Cardiac fibroblast (primary cell): ENCODE measurements at places on chromosomes 4 and X.

DNA sequence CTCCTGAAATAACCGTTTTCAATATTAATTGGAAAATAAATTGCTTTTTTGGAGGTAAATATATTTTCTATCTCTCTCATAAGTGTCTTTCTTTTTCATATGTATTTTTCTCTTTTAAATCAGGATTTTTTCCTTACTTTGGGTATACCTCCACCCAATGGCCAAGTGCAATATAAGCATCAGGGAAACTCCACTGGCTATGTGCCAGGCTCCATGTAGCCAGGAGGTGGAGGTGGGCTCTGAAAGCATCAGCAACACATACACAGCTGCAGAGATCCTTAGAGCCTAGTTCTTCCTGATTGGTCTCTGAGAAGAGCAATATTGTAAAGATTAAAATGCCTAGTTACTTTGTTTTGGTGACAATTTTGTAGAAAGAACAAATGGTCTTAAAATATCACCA is 3.4 kb downstream of the GABRA2 start:
- no peak for DNase-seq

- DNase-seq = no peak
Measured at GRCh38 chr4:76246025-76246424, 5.5 kb upstream of the FAM47E start.

DNA sequence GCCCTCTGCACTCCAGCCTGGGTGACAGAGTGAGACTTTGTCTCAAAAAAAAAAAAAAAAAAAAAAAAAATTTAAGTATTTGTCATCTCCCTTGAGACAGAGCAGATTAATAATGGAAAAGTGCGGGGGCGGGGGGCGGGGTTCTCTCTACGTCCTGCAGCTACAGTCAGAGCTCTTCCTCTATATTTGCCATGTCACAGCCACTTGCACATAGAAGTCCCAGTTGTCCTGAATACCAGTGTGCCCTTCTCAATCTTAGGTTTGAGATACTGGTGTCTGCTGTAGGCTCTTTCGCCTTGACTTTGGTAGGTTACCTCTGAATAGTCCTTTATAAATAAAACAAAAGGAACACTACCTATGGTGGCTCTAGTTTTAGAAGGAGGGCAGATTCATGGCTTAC is 237.8 kb upstream of the PGRMC2 start:
- DNase-seq = peak; percentile 86

DNA sequence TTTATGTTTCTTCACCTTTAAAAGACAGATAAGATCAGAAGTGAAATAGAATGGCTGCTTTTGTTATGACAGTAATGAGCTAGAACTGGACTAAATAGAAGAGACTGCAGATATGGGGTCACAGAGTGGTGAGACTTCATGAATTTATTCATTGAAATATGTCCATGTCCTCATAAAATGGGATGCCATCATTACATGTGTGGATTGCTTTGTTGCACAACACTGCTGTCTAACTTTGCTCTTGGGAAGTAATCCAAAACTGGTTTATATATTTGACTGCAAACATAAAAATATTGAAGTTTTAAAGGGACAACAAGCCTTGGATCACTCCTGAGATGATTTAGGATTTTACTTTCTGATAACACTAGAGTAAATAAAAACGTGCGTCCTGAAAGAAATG is 209.2 kb upstream of the FAT4 start:
- DNase-seq = peak; percentile 42

GRCh38 chr4:151228189-151229119 is 48.5 kb upstream of the PRSS48 start:
- peak; percentile 83 for DNase-seq

DNA sequence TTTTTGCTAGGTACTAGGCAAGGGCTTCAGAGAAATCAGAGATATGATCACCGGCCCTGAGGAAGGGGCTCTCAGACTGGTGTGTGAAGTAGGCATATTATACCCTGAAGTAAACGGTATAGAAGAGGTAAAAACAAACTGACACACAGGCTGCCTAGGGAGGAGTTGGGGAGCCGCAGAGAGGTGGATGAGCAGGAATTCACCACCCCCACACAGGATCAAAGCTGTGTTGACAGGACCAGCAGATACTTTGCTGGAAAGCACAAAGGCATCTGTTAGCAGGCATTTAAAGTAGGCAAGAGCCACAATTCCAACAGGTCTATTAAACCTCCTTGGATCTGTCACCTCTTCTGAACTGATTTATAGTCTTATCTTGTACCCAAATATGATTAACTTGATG is 71.8 kb upstream of the GPR34 start:
- DNase-seq = no peak

- peak; percentile 5 for DNase-seq
Measured at GRCh38 chrX:41518841-41519220, 71.7 kb downstream of the NYX start.

DNA sequence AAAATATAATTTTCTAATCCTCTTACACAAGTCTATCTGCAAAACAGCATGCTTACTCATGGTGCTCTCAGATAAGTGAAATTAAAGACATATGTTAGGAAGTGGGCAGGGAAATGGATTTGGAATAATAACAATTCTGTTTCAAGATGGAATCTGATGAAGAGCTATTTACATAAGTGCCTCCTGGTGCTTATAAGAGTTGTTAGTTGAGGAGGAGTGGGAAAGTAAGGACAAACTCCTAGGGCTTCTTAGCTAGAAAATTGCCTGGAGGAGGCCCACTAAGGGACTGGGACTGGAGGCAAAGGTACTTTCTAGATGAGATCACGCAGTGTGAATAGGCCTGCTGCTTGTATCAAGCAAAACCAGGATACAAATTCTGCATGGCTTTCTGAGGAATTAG is 939.8 kb downstream of the GLUD2 start:
- DNase-seq = peak; percentile 59

DNA sequence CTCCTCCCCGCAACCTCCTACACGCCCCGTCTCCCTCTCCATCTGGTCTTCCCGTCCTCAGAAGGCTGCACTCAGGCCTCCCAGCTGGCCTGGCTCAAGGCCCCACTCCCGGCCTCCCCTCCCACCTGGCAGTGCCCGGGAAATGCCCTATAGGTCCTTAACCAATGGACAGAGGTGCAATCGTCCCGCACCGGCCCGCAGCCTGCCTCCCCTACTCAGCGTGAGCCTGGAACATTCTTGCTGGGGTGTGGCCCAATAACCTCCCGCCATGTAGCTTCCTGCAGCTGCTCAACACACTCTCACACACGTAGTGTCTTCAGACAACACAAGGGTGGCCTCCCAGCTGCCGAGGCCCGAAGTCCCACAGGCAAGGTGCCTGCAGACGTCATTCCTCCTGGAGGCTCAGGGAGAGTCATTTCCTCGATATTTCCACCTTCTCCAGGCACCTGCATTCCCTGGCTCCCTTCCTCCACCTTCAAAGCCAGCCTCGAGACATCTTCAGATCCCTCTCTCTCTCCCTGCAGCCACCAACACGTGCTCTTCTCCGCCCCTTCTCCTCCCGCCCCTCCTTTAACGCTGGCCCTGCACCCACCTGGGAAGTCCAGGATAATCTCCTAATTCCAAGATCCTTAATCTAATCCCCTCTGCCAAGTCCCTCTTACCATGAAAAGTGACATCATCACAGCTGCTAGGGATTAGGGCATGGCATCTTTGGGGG is 56.2 kb downstream of the ADRA2C start:
- peak; percentile 5 for DNase-seq

DNA sequence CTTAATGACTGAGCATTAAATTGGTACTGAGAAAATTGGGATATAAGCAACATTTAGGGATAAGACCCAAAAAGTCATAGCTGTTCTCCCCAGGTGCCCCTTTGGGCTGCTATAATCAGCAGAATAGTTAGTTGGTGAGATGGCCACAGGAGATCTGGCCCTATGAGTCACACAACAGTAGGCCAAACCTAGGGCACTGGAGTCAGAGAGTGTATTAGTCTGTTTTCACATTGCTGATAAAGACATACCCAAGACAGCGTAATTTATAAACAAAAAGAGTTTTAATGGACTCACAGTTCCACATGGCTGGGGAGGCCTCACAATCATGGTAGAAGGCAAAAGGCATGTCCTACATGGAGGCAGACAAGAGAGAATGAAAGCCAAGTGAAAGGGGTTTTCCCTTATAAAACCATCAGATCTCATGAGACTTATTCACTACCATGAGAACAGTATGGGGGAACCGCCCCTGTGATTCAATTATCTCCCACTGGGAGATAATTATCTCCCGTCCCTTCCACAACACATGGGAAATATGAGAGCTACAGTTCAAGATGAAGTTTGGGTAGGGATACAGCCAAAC is 338.3 kb upstream of the NR3C2 start:
- DNase-seq = peak; percentile 77

DNA sequence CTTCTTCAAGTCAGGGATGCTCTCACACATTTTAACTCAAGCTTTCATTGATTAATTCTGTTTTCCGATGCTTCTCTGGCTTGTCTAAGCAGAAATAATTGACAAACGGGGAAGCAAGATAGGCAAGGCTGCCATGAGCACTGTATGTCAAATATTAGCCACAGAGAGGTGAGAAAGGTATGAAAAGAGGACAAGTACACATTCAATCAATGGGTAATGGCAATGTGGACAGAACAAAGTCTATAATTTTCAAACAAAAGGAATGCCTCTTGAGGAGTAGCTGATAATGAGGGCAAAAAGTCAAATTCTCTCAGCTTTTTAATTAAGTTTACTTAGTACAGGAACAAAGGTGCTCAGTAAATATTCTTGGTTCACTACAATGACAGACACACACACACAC is 19.6 kb downstream of the COX7B2 start:
- no peak for DNase-seq
